Stimulated activated CD4-positive, alpha-beta T cell treated with anti-CD3 and anti-CD28 coated beads, Interleukin-15, amount 100 ng/mL, for 48 hours (primary cell): ENCODE measurements at places on chromosomes 7 and 10.

DNA sequence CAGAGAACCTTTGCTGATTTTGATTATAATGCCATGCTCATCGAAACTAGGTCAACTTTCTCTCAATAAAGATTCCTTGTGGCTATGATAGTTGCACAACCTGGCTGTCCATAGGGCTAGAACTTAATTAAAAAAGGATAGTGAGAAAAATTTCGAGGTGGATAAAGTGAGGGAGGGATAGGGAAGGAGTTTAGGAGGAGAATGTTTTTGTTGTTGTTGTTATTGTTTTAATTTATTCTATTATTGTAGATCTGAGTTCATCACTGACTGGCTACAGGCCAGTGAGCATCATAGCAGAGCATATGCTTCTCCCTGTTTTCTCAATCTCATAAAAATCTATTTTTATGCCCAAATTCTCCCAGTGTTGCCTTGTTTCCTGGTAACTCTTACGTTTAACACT, 688.7 kb upstream of the GRM3 start:
- no peak for DNase-seq

GRCh38 chr7:15920953-15921352, 234.5 kb upstream of the MEOX2 start:
- no peak for DNase-seq

GRCh38 chr10:72418679-72419078, 64.0 kb upstream of the DNAJB12 start:
- no peak for DNase-seq

- no peak for DNase-seq
These were observed 15.6 kb downstream of the MDH2 start for GRCh38 chr7:76063525-76063924.

DNA sequence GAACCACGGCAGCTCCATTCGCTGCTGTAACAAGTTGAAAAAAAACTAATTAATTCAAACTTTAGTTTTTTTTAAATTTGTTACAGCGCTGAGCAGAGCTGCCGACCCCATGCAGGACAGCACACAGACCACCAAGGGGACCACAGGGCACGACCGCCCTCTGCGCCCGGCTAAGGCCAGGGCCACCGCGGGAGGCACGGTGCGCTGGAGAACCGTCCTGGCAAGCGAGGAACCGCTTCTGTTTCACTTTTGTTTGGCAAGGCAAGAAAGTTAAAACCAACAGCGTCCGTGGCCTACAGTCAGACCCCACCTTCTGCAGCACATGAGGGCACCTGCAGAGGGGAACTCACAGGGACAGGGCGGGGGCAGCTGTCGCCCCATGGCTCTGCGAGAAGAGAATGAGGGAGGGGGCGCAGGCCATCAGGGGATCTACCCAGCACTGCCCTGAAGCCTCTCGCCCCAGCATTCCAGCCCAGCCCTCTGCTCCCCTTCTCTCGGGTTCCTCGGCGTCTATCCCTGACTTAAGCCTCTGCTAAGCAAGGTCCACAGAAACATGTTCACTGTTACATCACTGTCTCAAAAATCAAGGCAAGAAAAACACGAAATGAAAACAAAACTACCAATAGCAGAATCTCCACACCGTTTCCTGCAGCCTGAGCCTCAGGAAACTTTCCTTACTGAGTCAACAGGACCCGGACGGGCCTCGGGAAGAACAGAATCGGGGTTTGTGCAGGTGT, 204.4 kb downstream of the DIP2C start:
- DNase-seq = no peak

DNA sequence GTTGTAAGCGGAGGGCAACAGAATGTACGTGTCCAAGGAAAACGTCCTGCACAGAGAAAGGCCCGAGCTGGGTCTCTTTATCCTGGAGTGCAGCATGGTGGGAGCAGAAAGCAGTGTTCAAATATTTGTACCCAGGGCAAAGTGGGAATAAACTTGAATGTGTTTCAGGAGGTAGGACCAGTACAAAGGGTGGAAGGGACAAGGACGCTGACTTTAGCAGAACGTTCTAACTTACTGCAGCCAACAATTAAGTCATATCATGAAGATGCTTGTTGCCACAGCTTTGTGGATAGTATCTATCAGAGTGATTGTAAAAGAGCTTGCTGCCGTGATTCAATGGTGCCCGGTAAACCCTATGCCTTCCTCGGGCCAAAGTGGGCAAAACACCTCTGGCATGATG, 30.5 kb upstream of the ZC3HAV1L start:
- DNase-seq = no peak

DNA sequence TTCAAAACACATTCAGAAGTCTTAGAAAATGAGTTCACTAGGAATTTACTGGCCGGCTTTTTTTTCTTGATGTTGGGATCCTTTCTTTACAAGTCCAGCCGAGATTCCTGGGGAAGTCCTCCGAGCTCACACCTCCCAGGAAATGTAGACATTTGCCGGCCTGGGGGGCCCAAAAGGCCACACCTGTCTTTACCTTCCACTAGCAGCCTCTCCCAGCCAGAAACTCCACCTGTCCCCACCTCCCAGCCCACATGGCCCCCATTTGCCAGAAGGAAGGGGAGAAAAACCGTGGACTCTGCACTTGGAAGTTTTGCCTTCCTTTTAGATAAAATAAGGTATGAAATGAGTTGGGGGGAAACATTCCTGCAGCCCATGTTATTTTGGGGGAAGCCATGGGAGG, 27.6 kb upstream of the EMX2 start:
- no peak for DNase-seq

DNA sequence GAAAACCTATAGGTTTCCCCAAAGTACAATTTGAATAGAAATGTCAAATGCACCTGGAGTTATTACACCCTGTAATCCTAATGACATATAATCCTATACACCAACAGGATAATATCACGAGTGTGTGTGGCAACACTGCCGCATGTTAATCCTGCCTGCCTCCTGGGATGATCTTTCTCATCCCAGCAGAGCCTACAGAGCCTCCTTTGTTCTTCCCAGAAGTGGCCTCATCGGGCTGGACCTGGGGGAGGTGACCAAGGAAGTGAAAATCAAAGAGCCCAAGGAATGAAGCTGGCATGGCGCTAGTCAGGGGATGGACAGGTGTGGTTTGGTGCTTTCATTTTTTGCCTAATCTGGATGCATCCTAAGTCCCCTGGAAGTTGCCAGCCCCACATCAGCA, 29.5 kb upstream of the LEP start:
- no peak for DNase-seq

DNA sequence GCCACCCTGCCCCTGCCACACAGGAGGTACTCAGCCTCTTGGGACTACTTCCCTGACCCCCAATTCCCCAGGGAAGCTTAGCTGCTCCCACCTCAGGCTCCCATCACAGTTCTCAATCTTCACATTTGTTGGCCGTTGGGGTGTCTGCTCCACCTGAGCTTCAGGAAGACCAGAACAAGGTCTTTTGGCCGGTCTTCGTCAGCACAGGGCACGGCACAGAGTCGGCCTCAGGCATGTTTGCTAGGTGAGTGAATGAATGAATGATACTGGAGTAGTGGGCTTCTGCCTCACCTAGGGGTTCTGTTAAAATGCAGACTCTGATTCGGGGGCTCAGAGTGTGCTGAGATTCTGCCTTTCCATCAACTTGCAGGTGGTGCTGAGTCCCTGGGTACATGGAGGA, 20.3 kb downstream of the GPRIN2 start:
- no peak for DNase-seq

DNA sequence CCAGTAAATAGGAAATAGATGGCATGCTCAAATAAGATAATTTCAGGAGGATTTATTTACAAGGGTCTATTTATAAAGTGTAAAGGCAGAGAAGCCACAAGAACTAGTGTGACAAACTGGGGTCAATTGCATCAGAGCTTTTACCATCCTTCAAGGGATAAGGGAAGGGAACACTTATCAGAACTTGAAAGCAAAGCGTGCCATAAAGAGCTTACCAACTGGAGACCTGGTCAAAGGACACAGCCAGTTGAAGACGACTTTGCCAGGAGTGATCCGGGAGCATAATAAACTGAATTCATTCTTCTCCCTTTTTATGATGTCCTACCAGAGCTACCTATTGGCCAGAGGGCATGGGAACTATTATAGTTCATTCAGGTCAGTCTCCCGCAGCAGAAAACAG, 3.2 kb upstream of the PPP1R3A start:
- no peak for DNase-seq

- no peak for DNase-seq
These were observed 156.9 kb upstream of the RHOBTB1 start for GRCh38 chr10:61100887-61101286.

DNA sequence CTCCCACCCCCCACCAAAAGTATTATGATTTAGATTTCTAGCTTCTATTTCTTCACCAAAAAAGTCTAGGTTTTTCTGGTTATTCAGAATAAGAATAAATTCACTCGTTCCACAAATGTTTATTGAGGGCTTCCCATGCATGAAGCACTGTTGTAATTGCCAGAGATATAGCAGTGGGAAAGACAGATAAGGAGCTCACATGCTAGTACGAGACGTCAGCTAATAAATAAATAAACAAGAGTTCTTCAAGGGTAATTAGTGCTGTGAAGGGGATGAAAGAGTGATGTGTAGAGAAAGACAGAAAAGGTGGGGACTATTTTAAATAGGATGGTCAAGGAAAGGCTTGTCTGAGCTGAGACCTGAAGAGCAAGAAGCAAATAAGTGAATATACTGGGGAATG, 38.1 kb upstream of the SEPTIN7 start:
- no peak for DNase-seq

GRCh38 chr10:61870526-61870895, 31.0 kb upstream of the ARID5B start:
- no peak for DNase-seq

DNA sequence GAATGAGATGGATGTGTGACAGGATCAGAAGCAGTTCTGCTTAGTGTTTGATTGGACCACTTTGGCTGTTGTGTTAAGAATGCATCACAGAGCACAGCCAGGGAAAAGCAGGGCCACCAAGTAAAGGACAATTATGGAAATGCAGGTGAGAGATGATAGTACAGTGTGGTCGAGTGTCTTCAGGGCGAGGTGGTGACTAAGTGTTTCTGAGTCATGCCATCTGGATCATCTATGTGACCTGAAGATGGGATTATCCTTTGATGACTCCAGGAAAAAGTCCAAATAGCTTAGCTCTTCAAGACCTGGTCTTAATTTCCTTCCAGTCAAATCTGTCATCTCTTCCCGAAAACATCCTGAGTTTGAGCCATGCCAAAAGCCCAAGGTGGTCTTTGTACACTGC, 523.2 kb upstream of the IGFBP3 start:
- no peak for DNase-seq

DNA sequence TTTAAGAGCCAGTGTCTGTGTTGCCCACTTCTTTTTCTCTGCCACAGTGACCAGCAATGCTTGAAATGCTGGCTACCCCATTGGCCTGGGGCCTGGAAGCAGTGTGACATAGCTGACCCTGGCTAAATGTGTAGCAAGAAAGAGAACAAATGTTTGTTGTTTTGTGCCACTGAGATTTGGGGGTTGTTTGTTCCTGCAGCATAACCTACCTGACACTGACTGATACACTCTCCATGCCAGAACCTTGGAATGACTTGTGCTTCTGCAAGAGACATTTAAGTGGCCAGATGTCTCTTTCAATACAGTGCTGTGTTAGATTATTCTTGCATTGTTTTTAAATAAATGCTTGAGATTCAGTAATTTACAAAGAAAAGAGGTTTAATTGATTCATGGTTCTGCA, 411.5 kb downstream of the TYW1 start:
- no peak for DNase-seq

GRCh38 chr7:137652721-137653120, 194.1 kb downstream of the DGKI start:
- DNase-seq = no peak

- no peak for DNase-seq
These were observed 129.9 kb upstream of the AGK start for GRCh38 chr7:141421306-141421705.

- no peak for DNase-seq
These were observed 41.8 kb downstream of the VIPR2 start for GRCh38 chr7:159102681-159103381.

GRCh38 chr10:103692436-103692951, 162.9 kb downstream of the SH3PXD2A start:
- no peak for DNase-seq

DNA sequence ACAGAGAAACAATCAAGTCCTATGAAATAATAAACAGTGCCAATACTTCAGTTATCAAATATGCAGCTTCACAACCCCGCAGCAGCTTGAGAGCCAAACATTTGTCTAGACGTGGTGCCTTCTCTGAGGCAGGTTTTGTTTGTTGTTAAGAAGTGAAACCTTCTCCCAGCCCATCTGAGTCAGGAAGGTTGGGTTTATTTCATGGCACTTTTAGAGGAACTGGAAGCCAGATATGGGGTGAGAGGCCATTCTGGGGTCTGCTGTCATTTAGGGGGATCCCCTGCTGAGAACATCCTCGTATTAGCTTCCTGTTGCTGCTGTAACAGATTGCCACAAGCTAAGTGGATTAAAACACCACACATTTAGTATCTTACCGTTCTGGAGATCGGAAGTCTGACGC, 113.6 kb downstream of the GRK5 start:
- DNase-seq = no peak

DNA sequence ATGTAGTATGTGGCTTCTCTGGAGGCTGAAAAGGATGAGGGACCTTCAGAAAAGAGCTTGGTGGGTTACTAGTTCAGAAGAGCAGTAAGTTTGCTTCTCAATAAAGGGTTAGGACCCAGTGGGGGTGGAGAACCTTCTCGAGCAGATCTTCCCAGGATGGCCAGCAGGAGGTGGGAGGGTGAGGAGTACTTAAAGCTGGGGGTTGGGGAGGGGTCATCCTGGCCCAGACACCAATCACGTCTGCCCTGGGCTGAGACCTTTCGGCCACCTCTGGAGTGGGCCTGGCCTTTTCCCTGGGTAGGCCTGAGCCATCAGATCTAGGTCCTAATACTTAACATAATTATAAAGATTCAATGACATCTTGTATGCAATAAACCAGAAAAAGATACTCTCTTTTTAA, 149.0 kb upstream of the TCF7L2 start:
- no peak for DNase-seq

DNA sequence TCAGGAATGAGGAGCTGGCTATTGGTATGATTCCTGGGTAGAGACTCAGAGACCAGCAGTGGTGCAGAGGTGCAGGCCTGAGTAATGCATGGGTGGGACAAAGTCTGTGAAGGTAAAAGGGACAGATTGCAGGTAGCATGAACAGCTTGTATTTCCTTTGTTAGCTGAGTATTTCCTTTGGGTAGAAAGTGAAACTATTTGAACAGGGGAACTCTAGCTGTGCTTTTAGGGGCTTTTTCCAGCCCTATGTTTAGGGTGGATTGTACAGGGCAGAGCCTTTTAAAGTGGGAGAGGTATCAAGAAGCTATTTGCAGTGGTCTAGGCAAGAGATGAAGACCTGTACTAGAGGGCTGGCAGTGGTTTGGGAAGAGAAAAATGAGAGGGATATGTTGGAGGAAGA, 739.9 kb downstream of the REEP3 start:
- DNase-seq = no peak
